HL-60 (cell line): ENCODE measurements at places on chromosomes 2 and 18.

DNA sequence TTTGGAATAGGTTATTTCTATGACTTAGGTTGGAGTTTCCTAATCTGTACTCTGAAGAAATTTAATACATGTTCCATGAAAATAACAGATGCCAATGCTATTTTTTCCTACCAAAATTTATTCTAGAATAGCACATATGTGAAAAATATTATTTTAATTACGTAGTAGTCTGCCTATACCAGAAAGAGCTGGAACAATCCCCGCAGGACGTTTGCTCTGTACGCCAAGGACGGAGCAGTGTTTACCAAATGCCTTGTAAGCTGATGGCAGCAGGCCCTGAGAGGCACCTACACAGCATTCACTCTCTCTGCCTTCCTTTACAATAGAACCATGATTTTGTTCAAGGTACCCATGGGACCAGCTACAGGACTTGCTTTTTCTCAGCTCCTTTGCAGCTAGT is 16.8 kb upstream of the SLC1A4 start:
- DNase-seq, result no peak

- no peak for DNase-seq
These were observed 381.2 kb downstream of the TXNL1 start for GRCh38 chr18:56257205-56257604.

DNA sequence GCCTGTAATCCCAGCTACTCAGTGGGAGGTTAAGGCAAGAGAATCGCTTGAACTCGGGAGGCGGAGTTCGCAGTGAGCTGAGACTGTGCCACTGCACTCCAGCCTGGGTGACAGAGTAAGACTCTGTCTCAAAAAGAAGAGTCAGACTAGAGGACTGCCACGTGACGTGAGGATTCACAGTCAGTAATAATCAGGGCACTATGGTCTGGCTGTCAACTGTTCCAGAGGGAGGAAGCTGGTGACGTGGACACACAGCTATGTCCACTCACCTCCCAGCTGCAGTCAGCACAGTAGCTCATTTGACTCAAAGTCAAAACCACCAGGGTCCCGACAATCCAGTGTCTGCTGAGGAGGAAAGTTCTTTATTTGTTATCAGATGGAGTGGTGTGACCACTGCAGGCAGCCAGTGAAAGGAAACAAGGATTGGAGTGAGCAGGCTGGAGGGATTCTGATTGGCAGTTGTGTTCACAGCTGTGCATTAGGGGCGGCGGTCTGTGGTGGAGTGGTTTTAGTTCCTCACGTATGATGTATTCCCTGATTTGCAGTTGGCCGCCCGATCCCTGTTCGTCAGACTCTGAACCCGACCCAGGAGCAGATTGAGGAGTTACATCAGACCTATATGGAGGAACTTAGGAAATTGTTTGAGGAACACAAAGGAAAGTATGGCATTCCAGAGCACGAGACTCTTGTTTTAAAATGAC is 37.9 kb downstream of the MOGAT1 start:
- peak; percentile 44 for DNase-seq

DNA sequence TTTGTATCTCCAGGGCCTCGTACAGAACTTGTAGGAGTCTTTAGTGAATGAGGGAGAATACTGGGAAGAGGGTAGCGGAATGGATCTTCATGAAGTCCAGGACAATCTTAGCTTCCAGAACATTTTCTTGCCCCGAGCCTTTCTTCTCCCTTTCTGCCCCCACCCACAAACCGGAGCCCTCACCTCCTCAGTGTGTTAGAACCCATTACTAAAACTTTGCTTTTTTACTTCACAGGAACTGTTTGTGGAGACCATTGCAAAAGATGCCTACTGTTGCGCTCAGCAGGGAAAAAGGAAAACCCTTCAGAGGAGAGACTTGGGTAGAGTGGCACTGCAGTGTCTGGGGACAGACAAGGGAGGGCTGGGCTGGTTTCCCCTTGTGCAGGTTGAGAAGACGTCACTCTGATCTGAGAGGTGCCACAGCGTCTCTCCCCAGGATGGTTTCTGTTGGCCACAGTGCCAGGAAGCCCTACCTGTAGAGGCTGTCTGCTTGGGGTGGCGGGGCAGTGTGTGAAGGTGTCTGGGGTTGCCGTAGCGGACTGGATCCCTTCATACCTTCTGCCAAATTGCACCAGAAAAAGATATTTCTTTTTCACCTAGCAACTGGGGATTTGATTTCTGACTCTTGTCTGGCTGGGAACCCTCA is 786 bp downstream of the POLE4 start:
- no peak for DNase-seq

- no peak for DNase-seq
These were observed 220.8 kb upstream of the HDAC4 start for GRCh38 chr2:239621611-239622010.

DNA sequence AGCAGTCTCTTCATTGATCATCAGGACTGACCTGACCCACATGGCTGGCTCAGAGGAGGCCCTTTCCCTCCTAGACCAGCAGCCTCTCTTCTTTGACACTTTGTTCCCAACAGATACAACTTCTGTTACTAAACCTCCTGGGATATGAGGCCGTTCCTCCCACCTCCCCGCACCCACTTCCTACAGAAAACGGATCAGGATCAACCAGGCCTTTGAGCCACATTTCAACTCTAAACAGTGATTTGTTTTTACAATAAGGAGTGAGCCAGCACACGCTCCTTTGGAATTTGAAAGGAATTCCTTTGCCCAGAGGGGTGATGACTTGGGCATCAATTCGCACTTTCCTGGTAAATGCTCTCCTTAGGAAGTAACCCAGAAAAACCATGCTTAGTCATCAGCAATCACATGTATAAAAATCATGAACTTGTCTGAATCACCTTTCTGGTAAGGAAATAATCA is 180.4 kb downstream of the FAM124B start:
- DNase-seq, result no peak

DNA sequence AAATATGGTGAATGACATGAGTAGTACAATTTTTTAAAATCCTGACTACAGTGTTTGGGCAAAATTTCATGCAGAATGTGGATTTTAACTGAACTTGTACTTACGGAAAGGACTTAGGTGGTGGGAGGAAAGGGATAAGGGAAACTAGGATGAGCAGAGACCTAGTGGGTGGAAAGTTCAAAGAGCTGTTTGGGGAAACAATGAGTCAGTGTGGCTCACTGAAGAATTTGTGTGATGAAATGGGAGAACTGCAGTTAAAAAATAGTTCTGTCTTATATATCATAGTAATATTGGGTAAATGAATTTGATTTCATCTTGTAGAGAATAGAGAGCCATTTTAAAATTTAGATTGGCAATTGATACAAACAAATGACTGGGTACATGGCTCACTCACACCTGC is 220.1 kb upstream of the CTAGE1 start:
- DNase-seq, result no peak

DNA sequence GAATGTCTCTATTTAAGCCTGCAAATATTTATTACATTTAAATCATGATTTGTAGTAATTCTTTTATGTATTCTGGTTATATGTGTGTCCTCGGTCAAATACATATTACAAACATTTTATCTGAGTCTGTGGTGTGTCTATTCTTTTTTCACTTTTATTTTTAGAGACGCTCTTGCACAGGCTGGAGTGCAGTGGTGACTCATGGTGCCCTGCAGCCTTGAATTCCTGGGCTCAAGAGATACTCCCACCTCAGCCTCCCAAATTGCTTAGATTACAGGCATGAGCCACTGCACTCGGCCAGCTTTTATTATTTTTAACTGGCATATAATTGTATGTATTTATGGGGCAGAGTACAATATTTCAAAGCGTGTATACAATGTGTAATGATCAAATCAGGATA is 47.5 kb downstream of the ARID5A start:
- DNase-seq, result no peak
